ENCODE measurements at places on chromosomes 3 and 15.

DNA sequence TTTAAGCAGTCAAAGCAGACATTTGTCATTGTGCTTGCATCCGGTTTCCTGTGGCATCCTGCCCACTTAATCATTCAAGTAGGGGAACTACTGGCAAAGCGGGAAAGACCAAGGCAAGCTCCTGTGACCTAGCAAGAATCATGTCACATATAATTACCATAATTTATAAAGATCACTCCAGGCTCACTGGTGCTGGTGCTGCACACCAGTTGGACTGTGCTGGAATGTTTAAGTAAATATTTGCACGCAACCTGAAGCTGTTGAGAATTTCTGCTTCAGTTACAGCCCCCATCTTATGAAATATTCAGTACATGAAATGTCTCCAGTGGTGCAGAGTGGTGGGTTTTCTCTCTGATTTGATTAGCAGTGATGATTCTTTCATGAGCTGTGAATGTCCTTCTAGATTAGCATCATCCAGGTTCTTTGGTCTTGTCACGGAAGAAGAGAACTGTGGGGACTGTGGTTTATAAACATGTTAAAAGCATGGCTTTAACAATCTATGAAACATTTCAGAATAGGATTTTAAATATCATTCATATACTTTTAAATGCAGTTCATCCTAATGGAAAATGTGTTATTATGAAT, 621.3 kb upstream of the EPHA6 start:
- no peak for DNase-seq

- DNase-seq: no peak
Observed at GRCh38 chr3:114569186-114569585, 275.4 kb downstream of the TIGIT start.

DNA sequence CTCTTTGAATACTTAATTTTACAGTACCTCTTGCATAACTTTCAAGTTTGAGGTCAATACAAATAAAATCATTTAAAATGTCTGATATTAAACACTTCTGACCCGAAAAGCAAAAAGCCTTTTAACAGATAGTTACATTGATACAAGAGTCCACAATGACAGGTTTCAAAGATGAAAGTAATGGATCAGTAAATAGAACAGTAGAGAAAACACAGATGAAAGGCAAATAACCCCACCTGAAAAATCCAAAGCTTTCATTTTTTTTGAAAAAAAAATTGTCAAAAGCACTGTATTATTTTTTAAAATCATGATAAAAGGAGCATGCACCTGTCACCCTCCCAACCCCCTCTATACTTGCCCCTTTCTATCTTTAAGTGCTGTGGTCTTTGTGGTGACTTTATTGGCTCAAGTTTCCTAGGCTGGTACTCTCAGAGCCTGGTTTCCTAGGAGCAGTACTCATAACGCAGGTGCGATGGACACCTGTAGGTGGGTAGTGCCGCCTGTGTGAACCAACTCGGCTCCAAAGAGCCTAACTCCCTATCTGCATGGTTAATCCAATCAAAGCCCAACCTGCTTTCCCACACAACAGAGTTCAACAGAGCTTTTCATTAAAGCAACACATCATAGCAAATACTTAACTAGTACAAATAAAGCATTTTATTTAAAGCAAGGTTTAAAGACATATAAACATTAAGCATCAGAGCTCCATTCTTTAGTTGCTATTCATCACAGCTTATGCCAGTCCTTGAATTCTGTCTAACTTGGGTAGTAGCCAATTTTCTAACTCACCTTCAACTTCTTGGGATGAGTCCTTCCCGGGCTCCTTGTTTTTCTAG, 32.2 kb downstream of the LIPC start:
- DNase-seq: no peak

- no peak for DNase-seq
Observed at GRCh38 chr3:171349392-171349791, 110.8 kb downstream of the TNIK start.

- DNase-seq: peak; percentile 99
Observed at GRCh38 chr3:43001094-43001553, 22.0 kb downstream of the GASK1A start.

GRCh38 chr3:52805270-52806039, 10.9 kb downstream of the ITIH3 start:
- no peak for DNase-seq

- DNase-seq: peak; percentile 69
Observed at GRCh38 chr3:57397175-57398026, 104.9 kb upstream of the ASB14 start.

- DNase-seq: no peak
Observed at GRCh38 chr3:36214460-36214859, 165.8 kb upstream of the STAC start.

DNA sequence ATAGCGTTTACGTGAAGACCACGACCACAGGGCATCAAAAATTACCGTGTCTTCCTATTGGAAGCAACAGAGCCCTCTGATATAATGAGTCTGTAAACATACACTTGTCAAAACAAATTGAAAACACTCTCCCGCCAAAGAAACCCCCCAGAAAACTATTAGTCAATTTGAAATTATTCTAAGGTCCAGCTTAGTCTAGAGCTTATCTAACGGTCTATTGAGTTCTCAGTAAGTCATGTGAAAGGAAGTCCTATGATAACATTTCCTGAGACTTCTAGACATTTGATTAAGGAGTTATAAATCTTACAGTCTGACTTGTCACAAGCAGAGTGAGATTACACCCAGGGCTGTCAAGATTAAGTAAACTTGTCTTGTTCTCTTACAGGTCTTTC, 356.3 kb downstream of the FOXP1 start:
- peak; percentile 28 for DNase-seq

- no peak for DNase-seq
Observed at GRCh38 chr3:39347586-39347876, 18.0 kb downstream of the CCR8 start.

DNA sequence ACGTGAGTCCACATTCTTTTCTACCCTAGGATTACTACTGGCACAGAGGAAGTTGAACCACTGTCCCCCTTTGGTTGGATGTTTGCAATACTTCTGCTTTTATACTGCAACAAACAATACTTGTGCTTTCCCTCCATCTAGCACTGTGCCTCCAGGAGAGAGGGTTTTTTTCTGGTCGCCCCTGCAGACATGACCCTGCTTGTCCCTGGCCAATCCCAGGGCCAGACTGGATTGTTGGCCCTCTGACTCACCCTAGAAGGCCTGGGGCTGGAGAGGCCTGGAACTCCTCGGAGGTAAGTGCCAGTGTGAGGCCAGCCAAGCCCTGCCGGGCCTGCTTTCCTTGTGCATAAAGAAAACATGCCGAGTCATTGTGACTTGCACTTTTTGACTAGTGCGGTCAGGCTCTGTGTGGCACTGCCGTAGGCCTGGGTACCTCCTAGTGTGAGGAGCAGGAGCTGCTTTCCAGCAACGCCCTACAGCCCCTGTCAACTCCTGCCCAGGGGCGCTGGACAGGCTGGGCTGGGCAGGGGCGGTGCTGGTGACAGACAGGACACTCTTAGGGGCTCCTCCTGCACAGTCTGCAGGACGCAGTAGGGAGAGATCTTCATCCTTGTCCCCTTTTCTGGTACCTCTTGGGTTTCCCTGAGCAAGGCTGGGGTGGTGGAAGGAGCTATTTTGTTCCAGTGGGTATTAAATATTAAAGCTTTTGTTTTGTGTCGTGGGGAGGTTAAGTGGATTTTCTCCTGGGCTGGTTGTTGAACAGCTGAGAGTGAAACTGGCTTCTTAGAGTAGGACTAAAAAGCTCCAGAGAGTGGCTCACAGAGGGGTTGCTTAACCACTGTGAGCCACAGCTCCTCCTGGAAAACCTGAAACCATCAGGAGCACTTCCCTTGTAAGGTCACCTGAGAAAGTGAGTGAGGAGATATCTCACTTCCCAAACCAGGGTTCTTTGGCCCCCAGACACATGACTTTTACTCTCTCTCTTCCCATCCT, 14.4 kb upstream of the TKT start:
- DNase-seq: peak; percentile 100

GRCh38 chr3:168514252-168514651, 418.5 kb upstream of the GOLIM4 start:
- DNase-seq: no peak

DNA sequence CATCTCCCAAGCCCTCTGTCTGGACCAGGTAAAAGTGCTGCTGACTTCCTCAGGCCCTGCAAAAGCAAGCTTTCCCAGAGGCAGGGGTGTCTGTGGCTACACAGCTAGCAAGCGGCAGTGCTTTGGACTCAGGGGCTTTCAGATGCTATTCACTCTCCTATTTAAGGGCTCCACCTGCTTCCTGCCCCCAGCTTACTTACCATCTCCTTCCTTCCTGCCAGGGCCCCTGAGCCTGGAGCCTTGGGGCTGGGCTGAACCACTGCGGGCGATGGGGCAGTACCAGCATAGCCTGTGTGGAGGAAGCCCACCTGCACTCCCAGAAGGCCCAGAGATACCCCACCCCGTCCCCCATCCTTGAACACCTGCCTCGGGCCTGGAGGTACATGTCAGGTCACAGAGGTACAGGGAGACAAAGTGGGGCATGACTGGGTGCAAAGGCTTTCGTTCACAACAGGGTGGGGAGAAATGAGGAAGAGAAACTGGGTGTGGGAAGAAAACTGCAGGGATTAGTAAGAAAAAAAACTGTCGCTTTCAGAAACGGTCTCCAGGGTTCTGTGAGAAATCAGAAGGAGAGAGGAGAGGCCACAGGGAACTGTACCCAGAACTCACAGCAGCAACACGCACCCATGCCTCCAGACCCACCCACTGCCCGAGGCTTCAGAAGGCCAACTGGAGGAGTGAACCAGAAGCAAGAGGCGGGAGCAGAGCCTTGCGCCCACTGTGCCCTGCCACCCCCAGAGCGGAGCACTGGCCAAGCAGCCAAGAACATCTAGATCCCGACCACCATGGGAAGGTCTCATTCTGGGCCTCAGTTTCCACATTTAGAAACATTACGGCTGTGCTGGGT, 49.5 kb downstream of the CCDC12 start:
- DNase-seq: no peak

GRCh38 chr3:52313774-52314188, 2.3 kb upstream of the DNAH1 start:
- peak; percentile 53 for DNase-seq

GRCh38 chr3:172735014-172735413, 15.5 kb upstream of the ECT2 start:
- DNase-seq: no peak

DNA sequence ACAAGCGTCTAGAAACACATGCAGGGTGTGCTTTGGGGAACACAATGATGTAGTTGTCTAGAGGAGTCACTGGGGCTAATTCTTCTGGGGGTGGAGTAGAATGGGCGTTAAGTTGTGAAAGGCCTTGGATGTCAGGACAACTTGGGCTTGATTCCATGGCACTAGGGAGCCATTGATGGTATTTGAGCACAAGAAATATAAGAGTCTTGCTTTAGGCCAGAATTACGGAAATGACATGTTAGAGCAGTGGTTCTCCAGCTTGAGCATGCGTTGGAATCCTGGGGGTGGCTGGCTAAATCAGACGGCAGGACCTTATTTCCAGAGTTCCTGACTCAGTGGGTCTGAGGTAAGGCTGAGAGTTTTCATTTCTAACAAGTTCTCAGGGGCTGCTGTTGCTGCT, 29.2 kb upstream of the SMAD6 start:
- no peak for DNase-seq

GRCh38 chr3:12986986-12987385, 86.2 kb downstream of the IQSEC1 start:
- no peak for DNase-seq

DNA sequence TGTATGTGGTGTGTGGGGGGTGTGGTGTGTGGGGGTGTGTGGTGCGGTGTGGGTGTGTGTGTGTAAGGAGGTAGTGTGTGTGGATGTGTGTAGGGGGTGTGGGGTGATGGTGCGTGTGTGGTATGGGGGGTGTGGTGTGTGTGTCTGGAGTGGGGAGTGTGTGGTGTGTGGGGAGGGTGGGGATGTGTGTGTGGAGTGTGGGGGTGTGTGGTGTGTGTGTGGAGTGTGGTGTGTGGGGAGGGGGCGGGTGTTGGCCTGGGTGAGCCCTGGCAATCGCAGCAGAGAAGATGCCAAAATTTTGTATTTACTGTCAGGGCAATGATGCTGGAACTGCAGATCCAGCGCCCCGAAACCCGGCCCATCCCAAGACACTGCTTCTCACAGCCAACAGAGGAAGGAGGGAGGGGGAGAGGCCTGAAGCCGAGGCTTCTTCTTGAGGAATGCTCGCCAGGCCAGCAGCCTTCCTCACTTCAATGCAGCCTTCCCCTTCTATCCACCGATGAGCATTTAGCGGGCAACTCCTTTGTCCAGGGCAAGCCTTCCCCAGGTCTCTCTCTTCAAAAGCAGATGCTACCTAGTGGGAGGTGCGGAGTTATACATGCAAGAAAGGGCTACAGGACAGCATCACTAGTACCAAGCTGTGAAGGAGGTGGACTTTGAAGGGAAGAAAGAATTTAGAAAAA, 11.9 kb upstream of the SRP14 start:
- peak; percentile 53 for DNase-seq

DNA sequence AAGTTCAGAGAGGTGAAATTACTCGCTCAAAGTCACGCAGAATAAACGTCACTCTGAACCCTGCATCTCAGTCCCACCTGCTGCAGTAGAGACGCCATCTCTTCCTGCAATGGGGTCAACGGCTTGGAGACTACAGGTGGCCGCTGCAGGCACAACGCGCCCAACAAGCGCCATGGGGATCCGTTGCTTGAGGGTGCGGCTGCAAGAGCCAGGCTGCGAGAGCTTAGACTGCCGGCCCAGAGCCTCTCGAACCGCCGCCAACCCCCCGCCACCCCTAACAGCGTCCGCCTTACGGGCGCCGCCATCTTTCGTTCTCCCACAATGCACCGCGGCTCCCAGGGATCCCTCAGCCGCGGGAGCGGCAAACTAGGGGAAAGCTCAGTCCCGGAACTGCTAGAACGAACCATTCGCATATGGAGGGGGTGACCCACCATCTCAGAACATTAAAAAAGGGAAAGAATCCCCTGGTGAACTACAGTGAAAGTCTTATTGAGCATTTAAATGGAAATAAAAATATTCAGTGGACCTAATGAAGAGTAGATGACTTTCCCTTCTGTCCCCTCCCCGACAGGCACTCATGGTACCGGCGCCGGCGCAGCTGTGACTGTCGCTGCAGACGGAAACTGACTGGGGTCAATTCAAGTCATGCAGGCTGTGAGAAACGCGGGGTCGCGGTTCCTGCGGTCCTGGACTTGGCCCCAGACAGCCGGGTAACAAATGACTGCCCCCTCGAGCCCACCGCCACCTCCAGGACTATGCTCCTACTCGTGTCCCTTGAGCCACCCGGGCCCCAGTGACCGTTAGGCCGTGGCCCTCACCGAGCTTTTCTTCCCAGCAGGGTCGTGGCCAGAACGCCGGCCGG, at the start of the genes MRPL46 and MRPS11:
TSS of gene MRPL46 (minus strand) at position 316 of the 862 bp plus-strand sequence. CDS start at position 305, 11 bp downstream.
TSS of gene MRPS11 (plus strand) at position 636 of the 862 bp plus-strand sequence. CDS start at position 646, 10 bp downstream.
- peak; percentile 86 for DNase-seq

All from fibroblast of the aortic adventitia (primary cell).